H1 (cell line): ENCODE measurements at places on chromosomes 6 and 20. TPM values are rescaled to one million over a fixed set of nuclear protein-coding genes. Genes with fewer than 3 reads are reported as not detected.
A peak's percentile ranks its signal among the peaks of the same experiment; 100 is the strongest.

The ADA gene
- total RNA-seq, result 19.5 and 19.9 TPM in 2 replicates

The BPIFB1 gene
- not detected in 2 replicates for total RNA-seq

DNA sequence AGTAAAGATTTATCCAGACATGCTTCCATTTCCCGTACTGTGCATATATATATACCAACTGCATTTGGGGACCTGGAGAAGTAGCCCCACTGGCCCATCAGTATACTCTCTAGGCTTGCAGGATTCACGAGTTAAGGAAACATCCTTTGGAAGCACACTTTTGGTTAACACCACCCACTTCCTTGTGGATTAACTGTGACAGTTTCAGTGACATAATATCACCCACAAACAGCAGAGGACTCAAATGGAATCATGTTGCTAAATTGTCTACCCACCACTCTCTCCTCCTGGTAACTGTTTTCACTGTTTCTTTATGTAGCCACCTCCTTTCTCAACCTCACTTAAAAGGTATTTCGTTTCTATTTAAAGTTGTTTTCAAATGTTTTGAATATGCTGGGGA, 55.0 kb downstream of the PROKR2 start:
- DNase-seq, result no peak
- H3K27ac ChIP-seq, result no peak overlapping the region
- H3K27me3 ChIP-seq, result peaks cover 1% of the 10 kb centered on the region
- no peaks in the 10 kb centered on the region for H3K36me3 ChIP-seq
- no peak overlapping the region for H3K4me3 ChIP-seq
- H3K4me1 ChIP-seq, result peaks cover 8% of the 10 kb centered on the region; the same call in 1 of the 2 replicates

DNA sequence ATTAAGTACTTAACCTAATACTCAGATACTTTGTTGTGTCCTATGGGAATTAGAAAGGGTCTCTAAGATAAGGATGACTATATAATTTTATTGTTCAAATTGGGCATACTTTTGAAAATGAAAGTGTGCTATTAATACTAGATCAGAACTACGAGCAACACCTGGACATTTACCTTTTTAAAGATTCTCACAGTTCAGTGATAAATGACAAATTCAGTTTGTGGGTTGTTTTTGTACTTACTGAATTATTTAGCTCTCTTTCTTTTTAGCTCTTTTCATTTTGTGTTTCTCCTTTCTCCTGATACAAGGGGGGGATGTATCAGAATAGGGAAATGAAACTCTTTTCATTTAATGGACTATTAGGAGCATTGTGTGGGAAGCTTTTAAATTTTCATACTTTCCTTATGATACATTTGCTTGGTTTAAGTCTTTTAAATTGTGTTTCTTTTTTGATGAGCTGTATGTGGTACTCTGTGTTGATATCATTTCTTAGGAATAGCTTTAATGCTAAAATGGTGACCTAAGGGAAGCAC, 47.5 kb downstream of the PHF3 start:
- no peak for DNase-seq
- H3K27ac ChIP-seq, result no peak overlapping the region
- no peaks in the 10 kb centered on the region for H3K4me1 ChIP-seq
- no peak overlapping the region for H3K4me3 ChIP-seq
- no peaks in the 10 kb centered on the region for H3K27me3 ChIP-seq

The LY6G6D gene
- not detected in 2 replicates for total RNA-seq

DNA sequence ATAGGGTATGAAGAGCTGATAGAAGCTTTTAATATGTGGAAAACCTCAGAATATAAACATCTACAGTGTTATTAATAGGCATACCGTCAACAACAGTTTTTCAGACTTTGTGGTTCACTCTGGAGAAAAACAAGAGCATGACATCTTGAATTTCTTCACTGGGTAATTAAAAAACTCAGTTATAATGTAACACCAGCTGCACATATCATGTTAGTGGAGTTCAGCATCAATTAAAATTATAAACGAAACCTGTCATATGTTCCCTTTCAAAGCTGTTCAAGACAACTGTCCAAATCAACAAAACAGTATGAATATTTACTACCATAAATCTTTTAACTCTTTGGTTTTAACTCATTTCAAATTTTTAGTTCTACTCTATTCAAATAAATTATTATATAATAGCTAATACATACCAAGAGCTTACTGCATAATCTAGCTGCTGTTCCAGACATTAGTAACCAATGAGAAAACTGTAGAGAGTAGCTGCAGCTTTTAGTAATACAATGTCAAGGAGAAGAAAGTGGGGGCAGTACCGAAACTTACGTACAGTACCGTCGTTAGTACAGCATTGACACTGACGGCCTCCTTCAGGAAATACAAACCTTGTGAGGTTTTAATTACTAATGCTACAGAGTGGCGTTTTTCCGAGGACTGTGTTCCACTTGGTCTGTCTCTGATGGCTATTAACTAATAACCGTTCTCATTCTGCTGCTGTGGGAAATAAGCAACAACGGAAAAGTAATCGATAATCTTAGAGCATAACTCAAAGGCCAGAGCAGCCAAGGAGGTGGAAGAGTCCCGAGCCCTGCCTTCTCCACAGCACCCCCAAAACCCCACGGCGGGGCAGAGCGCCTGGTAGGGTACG, 532 bp upstream of the PM20D2 start:
- H3K4me3 ChIP-seq, result peak overlapping the region; percentile 55
- DNase-seq, result no peak
- H3K4me1 ChIP-seq, result no peaks in the 10 kb centered on the region; the same call in 1 of the 2 replicates
- H3K27me3 ChIP-seq, result peaks cover 34% of the 10 kb centered on the region
- no peaks in the 10 kb centered on the region for H3K36me3 ChIP-seq
- H3K27ac ChIP-seq, result no peak overlapping the region
